NCI-H1092 (cell line): ENCODE measurements at places on chromosomes 7 and 10.
A peak's percentile ranks its signal among the peaks of the same experiment; 100 is the strongest.

GRCh38 chr10:132139526-132139925 lies 47.2 kb upstream of the DPYSL4 start:
- no peak for DNase-seq

DNA sequence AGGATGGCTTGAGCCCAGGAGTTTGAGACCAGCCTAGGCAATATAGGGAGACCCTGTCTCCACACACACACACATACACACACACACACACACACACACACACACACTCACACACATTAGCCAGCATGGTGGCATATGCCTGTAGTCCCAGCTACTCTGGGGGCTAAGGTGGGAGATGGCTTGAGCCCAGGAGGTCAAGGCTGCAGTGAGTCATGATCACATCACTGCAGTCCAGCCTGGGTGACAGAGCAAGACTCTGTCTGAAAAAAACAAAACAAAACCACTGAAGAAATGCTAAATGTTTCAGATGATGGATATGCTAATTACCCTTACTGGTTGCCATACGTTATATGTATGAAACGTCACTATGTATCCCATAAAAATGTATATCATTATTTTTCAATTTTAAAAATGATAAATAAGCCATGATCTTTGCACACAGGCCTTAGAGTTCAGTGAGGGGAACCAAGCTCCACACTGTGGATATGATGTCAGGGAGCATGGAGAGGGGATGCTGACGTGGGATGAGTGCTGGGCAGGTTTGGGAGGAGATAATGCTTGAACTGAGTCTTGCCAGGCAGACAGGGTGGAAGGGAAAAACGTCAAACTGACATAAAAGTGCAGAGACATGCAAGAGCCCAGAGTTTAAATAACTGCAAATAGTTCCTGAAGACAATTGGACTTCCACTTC lies 45.9 kb upstream of the ARHGAP12 start:
- no peak for DNase-seq

DNA sequence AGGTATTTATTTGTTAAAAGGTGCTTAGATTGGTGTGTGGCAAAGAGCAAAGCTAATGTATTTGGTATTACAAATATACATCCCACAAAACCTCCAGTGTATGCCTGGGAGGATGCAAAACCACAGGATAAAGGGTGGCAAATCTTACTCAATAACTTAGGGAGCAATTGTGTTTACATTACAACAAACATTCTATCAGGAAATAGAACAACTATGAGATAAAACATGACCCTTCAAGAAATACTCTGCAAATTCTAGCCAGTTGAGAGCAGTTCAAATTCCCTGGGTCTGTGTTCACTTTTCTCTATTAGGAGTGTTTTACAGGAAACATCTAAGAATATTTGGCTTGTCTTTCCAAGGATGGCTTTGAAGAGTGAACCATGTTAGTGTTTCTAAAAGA lies 64.9 kb downstream of the CUL1 start:
- no peak for DNase-seq

DNA sequence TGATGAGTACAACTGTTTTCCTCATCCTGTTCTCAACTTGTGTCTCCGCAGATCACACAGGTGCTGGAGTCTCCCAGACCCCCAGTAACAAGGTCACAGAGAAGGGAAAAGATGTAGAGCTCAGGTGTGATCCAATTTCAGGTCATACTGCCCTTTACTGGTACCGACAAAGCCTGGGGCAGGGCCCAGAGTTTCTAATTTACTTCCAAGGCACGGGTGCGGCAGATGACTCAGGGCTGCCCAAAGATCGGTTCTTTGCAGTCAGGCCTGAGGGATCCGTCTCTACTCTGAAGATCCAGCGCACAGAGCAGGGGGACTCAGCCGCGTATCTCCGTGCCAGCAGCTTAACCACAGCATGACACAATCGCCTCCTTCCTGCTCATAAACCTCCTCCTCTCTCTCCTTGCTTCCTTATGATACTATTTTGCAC lies 126.7 kb upstream of the PRSS58 start:
- DNase-seq = no peak

DNA sequence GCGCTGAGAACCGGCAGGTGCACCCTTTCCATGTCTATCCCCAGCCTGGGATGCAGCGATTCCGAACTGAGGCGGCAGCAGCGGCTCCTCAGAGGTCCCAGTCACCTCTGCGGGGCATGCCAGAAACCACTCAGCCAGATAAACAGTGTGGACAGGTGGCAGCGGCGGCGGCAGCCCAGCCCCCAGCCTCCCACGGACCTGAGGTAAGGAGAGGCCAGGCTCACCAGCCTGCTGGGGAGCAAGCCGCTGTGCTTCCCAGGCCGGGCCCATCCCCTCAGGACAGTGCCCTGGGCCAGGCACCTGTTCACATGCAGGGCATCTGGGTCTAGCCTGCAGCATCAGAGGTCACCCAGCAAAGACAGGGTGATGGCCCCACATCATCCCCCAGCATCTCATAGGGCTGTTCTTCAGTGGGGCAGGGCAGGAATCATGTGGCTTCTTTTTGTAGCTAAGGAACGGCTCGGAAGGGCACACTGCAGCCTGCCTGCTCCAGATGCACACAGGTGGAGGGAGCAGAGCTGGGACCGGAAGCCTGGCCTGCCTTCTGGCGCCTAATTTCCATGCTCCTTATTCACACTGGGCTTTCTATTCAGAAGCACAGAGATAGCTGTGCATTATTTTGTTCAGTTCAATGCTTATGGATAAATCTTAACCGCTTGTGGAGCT lies 18.9 kb downstream of the BAG3 start:
- no peak for DNase-seq

DNA sequence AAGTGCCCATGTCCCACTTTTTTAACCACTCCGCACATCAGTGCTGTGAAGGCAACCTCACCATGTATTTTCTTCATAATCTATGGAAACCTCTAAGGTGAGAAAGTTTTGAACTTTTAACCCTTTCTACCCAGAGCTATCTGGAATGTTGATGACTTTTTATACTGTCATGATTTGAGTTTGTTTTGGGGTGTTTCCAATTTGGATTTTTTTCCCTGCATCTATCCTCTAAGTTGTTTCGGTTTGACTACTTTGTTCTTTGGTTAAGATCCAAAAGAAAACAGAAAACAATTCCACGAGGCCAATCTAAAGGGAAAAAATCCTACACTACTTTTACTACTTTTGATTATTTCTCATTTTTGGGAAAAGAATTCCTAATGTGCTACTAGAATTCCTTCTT lies 279.7 kb downstream of the USP6NL start:
- DNase-seq = no peak

DNA sequence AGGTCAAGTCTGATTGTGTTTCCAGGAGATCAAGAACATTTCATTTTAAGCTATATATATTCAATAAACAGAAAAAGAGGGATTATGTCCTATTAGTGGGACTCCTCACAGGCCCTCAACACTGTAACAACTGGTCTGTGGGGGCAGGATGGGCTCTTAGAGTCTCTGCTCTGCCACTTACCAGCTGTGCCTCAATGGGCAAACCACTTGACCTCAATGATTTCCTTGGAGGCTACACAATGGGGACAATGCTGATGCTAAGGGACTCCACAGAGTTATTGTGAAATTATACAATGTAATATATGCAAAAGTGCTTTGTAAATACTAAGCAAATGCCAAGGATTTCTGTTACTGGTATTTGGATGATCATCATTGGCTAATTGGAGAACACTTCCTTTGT lies 33.2 kb upstream of the MXI1 start:
- DNase-seq = peak; percentile 19

GRCh38 chr10:128863411-128863810 lies 603.6 kb upstream of the MGMT start:
- no peak for DNase-seq

- no peak for DNase-seq
These were observed 84.4 kb downstream of the RGS10 start for GRCh38 chr10:119457966-119458766.

DNA sequence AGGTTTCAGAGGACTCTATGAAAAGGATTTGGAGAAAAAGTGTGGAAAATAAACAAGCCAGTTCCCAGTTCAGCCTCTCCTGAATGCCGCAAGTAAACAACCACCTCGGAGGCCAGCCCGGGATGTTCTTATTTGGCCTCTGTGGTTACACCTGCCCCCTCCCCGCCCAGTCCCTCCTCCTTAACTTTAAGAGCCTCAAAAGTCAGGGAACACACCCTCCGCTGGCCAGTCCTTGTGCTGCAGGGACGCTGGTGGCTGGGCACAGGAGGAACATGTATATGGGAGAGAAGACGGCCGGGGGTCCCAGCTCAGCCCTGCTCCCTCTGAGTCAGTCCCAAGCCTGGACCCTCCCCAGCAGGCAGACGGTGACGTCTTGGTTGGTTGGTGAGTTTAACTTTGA lies 6.1 kb downstream of the CHST3 start:
- no peak for DNase-seq

GRCh38 chr7:27364344-27364758 lies 121.7 kb downstream of the EVX1 start:
- DNase-seq = no peak
